ENCODE measurements at places on chromosomes 16 and 17.

DNA sequence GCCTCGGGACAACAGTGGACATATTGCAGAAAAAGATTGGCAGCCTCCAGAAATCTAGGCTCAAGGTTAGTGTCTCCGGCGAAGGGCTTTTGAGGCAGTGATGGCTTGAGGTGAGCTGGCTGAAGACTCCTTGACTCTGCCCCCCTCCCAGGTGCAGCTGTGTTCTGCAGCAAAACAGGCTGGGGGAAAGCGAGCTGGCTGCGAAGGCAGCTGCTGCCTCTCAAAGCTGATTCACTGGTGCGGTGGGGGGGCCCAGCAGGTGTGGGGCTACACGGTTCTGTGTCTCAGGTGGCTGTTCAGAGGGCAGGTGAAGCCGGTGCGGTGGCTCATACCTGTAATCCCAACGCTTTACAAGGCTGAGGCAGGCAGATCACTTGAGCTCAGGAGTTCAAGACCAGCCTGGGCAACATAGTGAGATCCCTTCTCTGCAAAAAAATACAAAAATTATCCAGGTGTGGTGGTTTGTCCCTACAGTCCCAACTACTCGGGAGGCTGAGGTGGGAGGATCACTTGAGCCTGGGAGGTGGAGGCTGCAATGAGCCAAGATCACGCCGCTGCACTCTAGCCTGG is 22.9 kb downstream of the C16orf96 start:
- DNase-seq: no peak

- DNase-seq: no peak
Observed at GRCh38 chr16:75107505-75107904, 9.1 kb downstream of the LDHD start.

DNA sequence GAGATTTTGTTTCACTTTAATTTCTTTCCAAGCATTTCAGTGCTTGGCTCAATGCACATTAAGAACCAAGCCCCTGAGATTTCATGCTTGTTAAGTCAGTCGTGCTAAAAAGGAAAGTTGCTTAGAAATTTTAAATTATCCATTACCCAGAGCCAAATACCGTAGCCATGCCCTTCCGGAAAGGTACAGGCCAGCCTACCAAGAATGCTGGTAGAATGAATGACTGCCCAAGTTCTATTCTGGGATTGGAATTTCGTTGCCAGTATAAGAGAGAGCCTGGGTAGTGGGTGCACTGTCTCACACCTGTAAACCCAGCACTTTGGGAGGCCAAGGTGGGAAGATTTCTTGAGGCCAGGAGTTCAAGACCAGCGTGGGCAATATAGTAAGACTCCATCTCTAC is 194.0 kb downstream of the KATNIP start:
- no peak for DNase-seq

- DNase-seq: no peak
Observed at GRCh38 chr17:27380551-27380950, 75.7 kb upstream of the KSR1 start.

- DNase-seq: no peak
Observed at GRCh38 chr17:42797067-42798007, 1.2 kb downstream of the COA3 start.

DNA sequence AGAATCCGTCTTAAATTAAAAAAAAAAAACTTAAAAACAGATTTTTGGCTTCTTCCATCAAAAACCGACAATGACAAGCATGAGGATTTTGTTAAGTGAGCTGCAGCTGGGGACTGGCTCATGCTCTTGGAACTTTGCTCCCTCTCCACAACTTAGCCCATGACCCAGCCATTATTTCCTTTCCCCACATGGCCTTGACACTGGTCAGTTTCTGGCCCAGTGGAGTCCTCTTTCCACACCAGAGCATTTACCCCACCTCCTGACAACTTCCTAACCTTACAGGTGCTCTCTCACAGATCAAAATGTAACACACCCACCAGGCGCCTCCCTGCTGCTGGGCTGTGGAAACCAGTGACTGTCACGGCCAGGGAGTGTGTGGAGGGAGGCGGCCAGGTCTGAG is 62.7 kb upstream of the ZNF267 start:
- DNase-seq: no peak

DNA sequence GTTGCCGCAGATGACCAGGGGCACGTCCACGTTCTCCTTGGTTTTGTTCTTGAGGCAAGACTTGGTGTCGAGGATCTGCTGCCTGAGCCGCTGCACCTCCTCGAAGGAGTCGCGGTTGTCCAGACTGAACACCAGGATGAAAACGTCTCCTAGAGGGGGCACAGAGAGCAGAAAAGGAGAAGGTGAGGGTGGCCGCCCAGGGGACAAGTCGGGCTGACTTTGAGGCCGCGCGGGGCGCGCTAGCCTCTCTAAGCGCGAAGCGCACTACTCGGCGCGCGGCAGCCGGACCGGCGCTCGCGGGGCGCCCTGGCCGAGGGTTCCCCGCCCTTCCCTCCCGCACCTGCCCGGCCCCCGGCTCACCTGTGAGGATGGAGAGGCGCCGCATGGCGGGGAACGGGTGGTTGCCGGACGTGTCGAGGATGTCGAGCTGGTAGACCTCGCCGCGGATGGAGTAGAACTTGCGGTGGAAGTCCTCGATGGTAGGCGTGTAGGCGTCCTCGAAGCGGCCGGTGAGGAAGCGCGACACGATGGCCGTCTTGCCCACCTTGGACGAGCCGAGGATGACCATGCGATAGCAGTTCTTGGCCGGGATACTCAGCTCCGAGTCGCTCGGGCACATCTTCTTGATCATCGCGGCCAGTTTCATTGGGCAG is 533 bp downstream of the RASD1 start:
- peak; percentile 70 for DNase-seq

GRCh38 chr16:22614271-22614947 is 103.7 kb downstream of the NPIPB5 start:
- no peak for DNase-seq

GRCh38 chr16:23082161-23082788 is 67.0 kb downstream of the USP31 start:
- DNase-seq: no peak

GRCh38 chr16:80610481-80611156 is 69.8 kb downstream of the DYNLRB2 start:
- no peak for DNase-seq

- no peak for DNase-seq
Observed at GRCh38 chr16:68272507-68273209, 8.3 kb downstream of the SLC7A6 start.

DNA sequence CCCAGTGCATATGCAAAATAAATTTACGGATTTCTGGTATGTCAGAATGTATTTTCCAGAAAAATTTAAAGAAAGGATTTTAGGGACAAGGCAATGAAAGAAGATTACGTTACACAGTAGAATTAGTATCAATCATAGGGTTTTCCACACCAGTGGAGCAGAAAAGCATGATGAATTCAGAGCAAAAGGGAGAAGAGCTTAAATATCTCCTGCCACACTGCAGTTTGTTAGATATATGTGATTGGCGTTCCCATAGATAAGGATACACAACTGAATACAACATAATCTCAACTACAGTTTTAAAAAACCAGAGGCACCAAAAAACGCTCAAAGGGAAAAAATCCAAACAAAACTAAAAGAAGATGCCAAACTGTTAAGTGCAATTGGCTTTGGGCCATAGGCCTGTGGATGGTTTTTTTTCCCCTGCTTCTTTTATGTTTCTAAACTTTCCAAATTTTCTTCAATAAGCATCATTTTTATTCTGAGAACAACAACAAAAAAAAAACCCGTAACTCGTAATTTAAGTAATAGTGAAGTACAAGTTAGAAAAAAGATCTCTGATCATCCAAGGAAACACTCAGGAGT is 22.3 kb downstream of the MARF1 start:
- DNase-seq: no peak

- DNase-seq: no peak
Observed at GRCh38 chr17:53538129-53538617, 284.6 kb upstream of the KIF2B start.

DNA sequence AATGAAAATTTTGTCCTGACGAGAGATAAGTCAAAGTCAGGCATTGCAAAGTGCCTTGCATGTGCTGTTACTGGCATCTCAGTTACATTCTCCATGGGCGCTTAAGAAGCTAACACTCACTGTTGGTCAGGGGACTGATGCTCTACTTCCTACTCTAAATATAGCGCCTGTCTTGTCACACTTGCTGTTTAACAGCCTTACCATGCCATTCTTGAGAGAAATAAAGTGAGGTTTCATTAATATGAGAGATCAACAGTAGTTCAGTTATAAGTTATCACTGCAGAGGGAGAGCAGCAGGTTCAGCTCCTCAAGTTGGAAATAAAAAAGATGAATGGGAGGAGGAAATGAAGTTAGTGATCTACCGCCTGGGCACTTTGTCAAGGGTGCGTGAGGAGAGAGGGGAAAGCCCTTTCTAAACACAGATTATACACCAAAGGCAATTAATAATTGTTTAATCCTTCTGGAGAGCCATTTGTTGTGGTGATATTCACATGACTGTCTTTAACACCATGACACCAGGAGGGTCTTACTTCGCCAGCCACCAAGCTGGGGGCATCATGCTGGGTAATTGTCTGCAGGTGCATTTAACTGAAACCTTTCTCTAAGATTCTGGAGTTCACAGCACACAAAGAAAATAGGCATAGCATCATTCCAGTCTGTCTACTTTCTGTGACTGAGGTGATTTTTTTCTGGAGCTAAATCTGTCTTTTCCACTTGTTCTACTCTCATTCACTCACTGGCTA is 568.7 kb upstream of the HSBP1 start:
- no peak for DNase-seq

DNA sequence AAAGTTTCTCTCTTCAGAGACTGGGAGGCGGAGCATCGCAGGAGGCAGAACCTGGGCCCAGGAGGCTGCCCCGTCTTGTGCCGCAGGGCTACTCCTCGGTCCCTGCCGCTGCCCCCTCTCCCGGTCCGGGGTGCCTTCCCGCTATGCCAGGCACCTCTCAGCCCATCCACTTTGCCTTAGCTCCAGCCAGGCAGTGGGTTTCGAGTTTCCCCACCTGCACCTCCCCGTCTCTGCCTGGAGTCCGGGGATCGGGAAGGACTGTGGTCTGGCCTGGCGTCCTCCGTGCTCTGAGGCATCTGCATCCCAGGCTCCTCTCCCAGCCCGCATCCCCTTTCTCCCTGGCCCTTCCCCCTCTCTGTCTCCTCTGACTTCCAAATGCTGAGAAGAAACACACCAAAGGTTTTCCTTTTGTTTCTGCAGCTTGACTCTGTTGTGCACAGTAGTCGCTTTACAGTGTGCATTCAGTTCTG is 26.8 kb upstream of the PIK3R6 start:
- DNase-seq: peak; percentile 57

- no peak for DNase-seq
Observed at GRCh38 chr17:6269478-6269877, 165.4 kb downstream of the AIPL1 start.

- no peak for DNase-seq
Observed at GRCh38 chr16:50011707-50012106, 13.3 kb upstream of the CNEP1R1 start.

DNA sequence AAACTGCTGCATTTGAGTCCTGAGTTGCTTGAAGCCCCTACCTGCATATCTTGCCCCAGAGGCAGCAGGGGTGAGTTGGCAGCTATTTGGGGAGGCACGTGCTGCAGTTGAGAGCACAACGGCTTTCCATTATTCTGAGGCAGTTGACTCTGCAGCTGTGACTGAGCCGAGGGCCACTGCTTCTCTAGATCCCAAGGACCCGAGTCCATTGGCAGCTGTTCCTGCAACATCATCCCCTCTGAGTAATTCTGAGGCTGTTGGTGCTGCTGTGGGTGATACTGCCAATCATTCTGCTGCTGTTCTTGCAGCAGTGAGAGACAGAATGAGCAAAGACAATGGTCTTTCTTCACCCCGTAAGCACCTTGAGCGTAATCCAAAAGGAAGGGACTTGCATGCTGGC is 12.7 kb downstream of the TERF2IP start:
- DNase-seq: no peak

GRCh38 chr17:34167354-34167753 is 87.7 kb upstream of the CCL2 start:
- no peak for DNase-seq

- no peak for DNase-seq
Observed at GRCh38 chr16:66359012-66359411, 7.5 kb upstream of the CDH5 start.

GRCh38 chr17:76877437-76877836 is 9.2 kb downstream of the MGAT5B start:
- no peak for DNase-seq

GRCh38 chr17:76353004-76353598 is 615 bp downstream of the PRPSAP1 start:
- no peak for DNase-seq

DNA sequence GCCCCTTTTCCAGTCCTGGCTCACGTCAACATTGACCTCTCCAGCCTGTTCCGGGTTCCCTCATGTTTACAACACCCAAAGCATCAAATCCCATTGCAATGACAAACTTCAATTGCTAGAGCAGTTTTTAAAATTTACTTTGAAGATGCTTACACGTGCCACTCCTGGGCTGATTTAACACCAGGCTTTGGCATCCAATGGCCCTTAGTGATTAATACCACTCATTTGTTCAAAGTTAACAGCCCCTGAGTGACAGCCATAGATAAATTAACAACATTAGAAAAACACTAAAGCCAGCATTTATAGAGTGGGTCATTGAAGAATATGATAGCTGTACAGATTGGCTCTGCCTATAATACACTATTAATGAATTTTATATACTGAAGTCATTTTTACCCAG is 135.1 kb downstream of the PMP22 start:
- no peak for DNase-seq

GRCh38 chr17:33015716-33016346 is 24.2 kb downstream of the SPACA3 start:
- DNase-seq: no peak

DNA sequence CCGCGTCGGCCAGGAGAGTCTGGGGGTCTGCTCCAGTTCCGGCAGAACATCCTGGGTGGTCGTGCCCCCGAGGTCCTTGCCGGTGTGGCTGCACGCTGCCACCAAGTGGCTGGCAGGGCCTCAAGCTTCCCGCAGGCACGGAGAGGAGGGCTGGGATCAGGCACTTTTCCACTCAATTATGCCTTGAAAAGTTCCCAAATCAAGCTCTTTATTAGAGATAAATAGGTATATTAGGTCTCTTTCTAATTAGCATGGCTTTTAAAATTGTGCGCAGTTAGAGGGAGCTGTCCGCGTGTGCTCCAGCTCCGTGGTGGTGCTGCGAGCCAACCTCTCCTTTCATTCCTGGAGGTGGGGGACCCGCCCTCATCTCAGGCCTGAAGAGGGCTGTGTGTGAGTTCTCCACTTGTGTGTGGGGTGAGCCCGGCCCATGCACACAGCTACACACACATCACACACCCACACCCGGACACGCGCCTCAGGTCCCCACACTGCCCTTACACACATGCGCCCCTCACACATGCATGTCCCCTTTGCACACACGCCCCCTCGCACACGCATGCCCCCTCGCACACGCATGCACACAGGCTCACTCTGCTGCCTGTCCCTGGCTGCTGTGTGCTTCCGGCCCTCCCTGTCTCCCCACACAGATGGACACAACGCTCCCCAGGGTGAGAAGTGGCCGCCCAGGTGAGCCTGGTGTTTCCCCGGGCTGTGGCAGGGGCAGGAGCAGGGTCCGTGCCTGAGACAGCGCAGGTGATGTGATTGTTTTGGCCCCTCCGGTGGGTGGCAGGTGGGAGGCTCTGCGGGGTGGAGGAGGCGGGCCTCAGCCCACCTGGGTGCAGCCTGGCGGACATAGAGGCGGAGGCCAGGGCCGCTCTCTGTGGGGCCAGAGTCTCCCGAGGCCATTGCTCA is 28.8 kb downstream of the CACNA1H start:
- DNase-seq: no peak
